ENCODE measurements at places on chromosomes 1 and 21.

DNA sequence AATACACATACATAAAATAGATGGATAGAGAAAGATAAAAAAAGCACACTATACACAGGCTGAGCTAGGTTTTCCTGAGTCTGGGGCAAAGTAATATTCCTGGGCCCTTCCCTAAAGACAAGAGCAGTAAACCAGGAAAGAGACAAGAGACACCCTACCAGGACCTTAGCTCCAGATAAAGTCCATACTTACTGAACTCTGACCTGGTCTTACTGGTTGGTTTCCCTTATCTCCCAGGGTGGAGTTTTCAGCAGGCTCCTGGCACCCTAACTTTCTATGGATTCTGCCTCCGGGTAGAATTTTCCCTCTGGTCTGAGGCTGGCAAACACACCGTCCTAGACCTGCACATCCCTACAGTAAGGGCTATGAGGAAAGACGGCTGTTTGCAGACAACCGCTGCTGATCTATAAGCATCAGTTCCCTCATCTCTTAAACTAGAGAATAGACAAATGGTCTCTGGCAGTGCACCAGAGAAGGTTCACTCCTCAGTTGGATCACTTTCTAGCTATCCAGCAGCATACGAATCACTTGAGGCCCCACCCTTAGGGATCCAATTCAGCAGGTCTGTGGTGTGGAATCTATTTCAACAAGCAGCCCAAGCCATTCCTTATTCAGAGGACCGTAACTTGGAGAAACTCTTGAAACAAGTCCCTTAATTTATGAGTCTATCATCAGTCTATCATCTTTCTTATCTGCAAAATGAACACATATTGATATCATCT lies 52.0 kb downstream of the ARHGEF11 start:
- H3K4me1 ChIP-seq: peaks cover 27% of the 10 kb centered on the region
- H3K27ac ChIP-seq: peak overlapping the region; percentile 56
- no peak overlapping the region for H3K4me3 ChIP-seq
- peak; percentile 64 for DNase-seq
- no peaks in the 10 kb centered on the region for H3K27me3 ChIP-seq
- no peaks in the 10 kb centered on the region for H3K36me3 ChIP-seq

GRCh38 chr1:89807983-89808382 lies 12.8 kb upstream of the LRRC8D start:
- H3K27me3 ChIP-seq: no peaks in the 10 kb centered on the region
- H3K36me3 ChIP-seq: no peaks in the 10 kb centered on the region
- no peak overlapping the region for H3K4me3 ChIP-seq
- no peak for DNase-seq
- H3K27ac ChIP-seq: no peak overlapping the region

DNA sequence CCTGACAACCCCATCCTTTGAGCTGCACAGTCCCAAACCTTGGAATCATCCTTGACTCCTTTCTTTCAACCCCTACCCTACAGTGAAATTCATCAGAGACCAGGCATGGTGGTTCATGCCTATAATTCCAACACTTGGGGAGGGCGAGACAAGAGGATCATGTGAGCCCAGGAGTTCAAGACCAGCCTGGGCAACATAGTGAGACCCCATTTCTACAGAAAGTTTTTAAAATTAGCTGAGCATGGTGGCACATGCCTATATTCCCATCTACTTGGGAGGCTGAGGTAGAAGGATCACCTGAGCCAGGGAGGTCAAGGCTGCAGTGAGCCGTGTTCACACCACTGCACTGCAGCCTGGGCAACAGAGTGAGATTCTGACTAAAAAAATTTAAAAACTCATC lies 34.5 kb downstream of the RERE start:
- H3K4me1 ChIP-seq: peaks cover 11% of the 10 kb centered on the region
- H3K4me3 ChIP-seq: no peak overlapping the region
- H3K36me3 ChIP-seq: peaks cover 3% of the 10 kb centered on the region
- no peaks in the 10 kb centered on the region for H3K27me3 ChIP-seq
- H3K27ac ChIP-seq: no peak overlapping the region
- DNase-seq: no peak

- no peaks in the 10 kb centered on the region for H3K27me3 ChIP-seq
- no peak overlapping the region for H3K4me3 ChIP-seq
- H3K27ac ChIP-seq: no peak overlapping the region
- peaks cover 22% of the 10 kb centered on the region for H3K36me3 ChIP-seq
- H3K4me1 ChIP-seq: no peaks in the 10 kb centered on the region
- no peak for DNase-seq
Observed at GRCh38 chr1:205172729-205173366, 38.7 kb downstream of the DSTYK start.

GRCh38 chr1:53111073-53111556 lies 31.3 kb downstream of the SLC1A7 start:
- H3K27ac ChIP-seq: peak overlapping the region; percentile 11
- H3K27me3 ChIP-seq: no peaks in the 10 kb centered on the region
- peak; percentile 85 for DNase-seq
- no peaks in the 10 kb centered on the region for H3K36me3 ChIP-seq
- peaks cover 31% of the 10 kb centered on the region for H3K4me1 ChIP-seq

GRCh38 chr1:180540697-180541594 lies 17.8 kb upstream of the OVAAL start:
- no peaks in the 10 kb centered on the region for H3K4me1 ChIP-seq
- H3K4me3 ChIP-seq: no peak overlapping the region
- H3K27me3 ChIP-seq: no peaks in the 10 kb centered on the region
- H3K36me3 ChIP-seq: no peaks in the 10 kb centered on the region
- no peak overlapping the region for H3K27ac ChIP-seq

GRCh38 chr1:34690269-34690668 lies 64.6 kb upstream of the GJB5 start:
- H3K4me3 ChIP-seq: no peak overlapping the region
- no peak for DNase-seq
- H3K27me3 ChIP-seq: no peaks in the 10 kb centered on the region

DNA sequence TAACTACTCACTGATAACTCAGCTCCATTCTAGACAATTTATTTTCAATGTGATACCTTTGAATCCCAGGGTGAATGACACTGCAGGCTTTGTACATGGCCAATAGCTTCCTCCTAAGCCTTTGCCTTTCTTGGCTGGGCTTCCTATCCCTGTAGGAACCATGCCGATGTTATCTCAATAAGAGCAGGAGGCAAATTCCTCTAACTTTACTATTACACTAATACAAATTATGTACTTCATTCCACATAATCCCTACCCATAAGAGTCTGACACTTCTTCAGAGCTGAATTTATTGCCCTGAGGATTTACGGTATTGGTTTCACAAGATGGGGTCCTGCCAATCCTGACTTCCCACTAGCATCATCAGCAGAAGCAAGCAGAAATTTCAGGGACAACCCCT lies 14.0 kb downstream of the TGFBR3 start:
- no peak overlapping the region for H3K4me3 ChIP-seq
- DNase-seq: no peak
- no peaks in the 10 kb centered on the region for H3K4me1 ChIP-seq
- H3K27me3 ChIP-seq: no peaks in the 10 kb centered on the region

DNA sequence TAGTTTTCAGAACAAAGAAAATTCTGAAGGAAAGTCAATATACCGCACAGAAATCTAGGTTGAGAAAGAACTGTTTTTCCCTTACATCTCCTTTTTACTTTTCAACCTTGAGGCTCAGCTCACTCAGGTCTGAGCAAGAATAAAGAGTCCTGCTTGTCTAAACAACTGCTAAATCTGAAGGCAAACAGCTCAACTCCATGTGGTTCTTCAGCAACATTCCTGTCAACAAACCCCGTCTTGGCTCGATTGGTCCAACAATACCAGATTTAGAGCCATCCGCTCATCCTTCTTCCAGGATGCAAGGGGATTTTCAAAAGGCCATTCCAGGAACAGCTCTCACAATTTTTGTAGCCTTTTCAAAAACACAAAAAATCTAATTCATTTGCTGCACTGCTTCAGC lies 119.8 kb downstream of the HLCS start:
- no peaks in the 10 kb centered on the region for H3K36me3 ChIP-seq
- H3K27ac ChIP-seq: no peak overlapping the region
- H3K4me3 ChIP-seq: no peak overlapping the region
- H3K27me3 ChIP-seq: no peaks in the 10 kb centered on the region

DNA sequence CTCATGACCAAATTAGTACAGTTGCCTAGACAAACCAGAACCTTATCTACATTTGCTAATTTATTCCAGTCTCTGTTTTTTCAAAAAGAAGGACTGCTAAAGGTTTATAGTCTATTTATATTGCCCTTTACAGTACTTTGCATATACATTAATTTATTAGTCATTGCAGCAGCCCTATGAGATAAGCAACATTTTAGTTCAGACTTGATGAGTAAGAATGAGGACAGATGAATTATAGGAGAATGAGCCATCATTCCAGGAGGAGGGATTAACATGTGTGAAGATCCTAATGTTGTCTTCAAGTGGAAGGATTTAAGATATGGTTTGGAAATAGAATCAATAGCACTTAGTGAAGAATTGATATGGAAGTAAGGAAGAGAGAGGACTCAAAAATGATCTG lies 152.4 kb downstream of the KCTD3 start:
- no peak overlapping the region for H3K27ac ChIP-seq
- no peaks in the 10 kb centered on the region for H3K27me3 ChIP-seq
- no peaks in the 10 kb centered on the region for H3K4me1 ChIP-seq
- no peak overlapping the region for H3K4me3 ChIP-seq
- no peak for DNase-seq

DNA sequence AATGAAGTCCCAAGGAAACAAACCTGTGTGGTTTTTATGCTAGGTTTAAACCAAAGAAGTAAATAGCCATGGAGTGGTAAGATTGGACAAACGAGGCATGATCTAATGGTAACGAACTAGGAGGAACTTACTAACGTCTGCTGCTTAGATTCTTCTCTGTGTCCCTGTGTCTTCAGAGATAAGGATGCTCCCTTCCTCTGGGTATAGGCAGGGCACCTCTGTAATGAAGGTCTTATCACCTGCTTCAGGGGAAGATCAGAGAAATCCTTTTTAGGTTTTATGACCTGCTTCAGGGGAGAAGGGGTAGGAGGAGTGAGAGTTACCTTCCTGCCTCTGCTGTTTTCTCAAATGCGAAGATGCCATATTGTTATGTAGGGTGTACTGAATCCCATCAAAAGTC lies 214.9 kb upstream of the L1TD1 start:
- no peak overlapping the region for H3K4me3 ChIP-seq
- no peak overlapping the region for H3K27ac ChIP-seq
- no peak for DNase-seq
- H3K4me1 ChIP-seq: no peaks in the 10 kb centered on the region

DNA sequence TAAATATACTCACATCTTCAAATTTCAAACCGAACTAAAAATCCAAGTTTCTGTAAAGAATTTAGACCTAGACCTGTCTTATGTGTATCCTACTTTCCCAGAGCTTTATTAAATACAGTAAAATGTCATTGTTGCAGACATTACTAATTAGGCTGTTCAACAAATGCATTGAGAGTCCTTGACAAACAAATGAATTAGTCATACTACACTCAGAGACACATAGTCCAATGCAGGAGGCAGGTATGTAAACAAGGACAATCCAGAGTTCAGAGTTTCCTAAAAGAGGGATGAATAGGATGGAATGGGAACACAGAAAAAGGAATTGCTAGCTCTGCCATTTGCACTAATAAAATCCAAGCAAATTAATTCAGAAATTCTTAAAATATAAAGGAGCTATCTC lies 1.6 kb upstream of the EGLN1 start:
- H3K27ac ChIP-seq: no peak overlapping the region
- H3K4me3 ChIP-seq: no peak overlapping the region
- no peaks in the 10 kb centered on the region for H3K36me3 ChIP-seq
- no peak for DNase-seq
- H3K27me3 ChIP-seq: no peaks in the 10 kb centered on the region

DNA sequence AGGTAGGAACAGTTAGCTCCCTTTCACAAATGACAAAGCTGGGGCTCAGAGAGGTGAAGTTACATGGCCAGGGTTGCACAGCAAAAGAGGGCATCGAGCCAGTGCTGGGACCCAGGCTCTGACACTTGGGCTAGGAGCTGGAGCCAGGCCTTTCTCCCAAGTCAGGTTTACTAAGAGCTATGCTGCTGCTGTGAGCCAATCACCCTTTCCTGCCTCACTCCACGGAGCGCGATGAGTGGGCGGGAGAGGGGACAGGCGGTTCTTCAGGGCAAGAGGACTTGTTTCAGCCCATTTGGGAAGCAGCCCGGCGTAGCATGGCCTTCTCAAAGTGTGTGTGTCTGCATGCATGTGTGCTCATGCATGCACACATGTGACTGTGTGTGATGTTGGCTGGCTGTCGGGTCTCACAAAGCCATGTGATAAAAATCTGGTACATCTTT lies 10.6 kb downstream of the ID3 start:
- no peaks in the 10 kb centered on the region for H3K36me3 ChIP-seq
- H3K4me3 ChIP-seq: no peak overlapping the region
- H3K27me3 ChIP-seq: no peaks in the 10 kb centered on the region
- DNase-seq: no peak

DNA sequence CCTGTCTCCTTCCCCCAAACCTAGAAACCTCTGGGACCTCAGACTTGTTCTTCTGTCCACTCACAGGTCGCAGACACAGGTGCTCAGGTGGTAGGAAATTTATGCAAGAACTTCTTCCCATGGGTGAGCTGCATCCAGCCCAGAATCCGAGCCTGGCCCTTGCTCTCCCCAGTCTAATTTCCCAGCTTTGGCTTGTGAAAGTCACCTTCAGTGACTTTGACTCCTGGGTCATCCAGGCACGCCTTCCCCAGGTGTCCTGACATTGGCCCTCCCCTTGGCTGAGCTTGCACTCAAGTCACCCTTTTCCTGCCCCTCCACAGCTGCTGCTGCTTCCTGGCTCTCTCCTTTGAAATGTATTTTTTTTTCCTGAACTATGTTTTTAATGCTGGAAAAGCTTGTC lies 6.6 kb downstream of the IPO13 start:
- peaks cover 2% of the 10 kb centered on the region for H3K4me1 ChIP-seq
- no peak for DNase-seq
- H3K27ac ChIP-seq: no peak overlapping the region
- no peaks in the 10 kb centered on the region for H3K27me3 ChIP-seq

DNA sequence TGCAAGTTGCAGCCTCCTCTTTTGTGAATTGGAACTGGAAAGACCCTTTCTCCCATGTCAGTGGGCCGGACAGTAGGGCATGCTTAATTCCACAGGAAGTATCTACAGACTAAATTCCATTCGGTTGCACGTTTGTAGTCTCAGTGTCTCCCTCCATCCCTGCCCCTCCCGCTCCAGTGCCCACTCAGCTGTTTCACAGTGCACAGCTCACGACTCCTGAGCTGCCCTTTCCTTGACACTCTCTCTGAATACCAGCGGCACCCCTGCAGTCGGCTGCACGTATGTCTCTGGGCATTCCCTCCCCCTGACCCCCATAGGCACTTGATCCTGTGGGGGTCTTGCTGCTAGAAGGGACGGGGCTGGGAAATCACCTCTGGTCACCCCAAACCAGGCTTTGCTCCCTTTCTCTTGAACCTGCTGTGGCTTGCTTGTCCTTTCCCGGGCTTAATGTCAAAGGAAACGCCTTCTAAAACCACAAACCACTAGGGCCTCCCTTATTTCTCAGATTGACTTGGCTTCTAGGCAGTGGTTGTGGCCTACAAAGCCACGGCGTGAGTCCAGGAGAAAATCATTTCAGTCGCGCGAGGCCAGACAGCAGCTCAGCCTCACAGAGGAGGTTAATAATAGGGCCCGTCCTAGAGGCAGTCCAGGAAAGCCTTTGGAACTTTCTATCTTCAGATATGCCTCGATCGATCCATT lies 365.3 kb upstream of the PROX1 start:
- H3K36me3 ChIP-seq: no peaks in the 10 kb centered on the region
- no peak for DNase-seq
- no peaks in the 10 kb centered on the region for H3K27me3 ChIP-seq
- H3K4me1 ChIP-seq: no peaks in the 10 kb centered on the region
- no peak overlapping the region for H3K4me3 ChIP-seq

GRCh38 chr1:220876511-220877376 lies 2.5 kb upstream of the HLX start:
- H3K27ac ChIP-seq: peak overlapping the region; percentile 82
- H3K4me1 ChIP-seq: peaks cover 25% of the 10 kb centered on the region
- peak; percentile 31 for DNase-seq
- peaks cover 61% of the 10 kb centered on the region for H3K27me3 ChIP-seq

- H3K4me1 ChIP-seq: no peaks in the 10 kb centered on the region
- no peak for DNase-seq
- no peak overlapping the region for H3K4me3 ChIP-seq
Observed at GRCh38 chr21:24023402-24023801, 1583.9 kb downstream of the MRPL39 start.

Measured in large intestine (tissue), 12 donors.